ENCODE measurements at places on chromosomes 4 and X.

GRCh38 chrX:41178201-41178600 is 93.0 kb downstream of the USP9X start:
- no peak for DNase-seq

GRCh38 chrX:20522420-20522819 is 255.7 kb upstream of the RPS6KA3 start:
- DNase-seq, result no peak

DNA sequence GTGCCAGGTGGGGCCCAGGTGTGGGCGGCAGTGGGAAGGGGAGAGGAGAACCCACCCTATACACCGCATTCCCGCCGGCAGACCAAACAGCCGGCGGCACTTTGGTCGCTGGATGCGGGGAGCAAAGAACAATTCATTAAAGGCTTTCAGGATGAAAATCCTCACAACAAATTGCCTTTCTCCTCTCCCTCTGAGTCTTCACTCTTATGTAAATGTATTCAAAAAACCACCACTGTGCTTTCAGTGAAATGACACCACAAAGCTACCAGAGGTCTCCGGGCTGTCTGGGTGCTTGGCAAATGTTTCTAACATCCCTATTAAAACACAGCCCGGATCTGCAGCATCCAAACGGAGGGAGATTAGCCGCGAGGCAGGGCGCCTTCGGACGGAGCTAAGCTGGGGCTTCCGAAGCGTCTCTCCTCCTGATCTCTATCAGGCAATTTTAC is 171.8 kb upstream of the TBL1X start:
- DNase-seq, result no peak

GRCh38 chr4:5742968-5743367 is 32.0 kb downstream of the EVC start:
- DNase-seq, result no peak

DNA sequence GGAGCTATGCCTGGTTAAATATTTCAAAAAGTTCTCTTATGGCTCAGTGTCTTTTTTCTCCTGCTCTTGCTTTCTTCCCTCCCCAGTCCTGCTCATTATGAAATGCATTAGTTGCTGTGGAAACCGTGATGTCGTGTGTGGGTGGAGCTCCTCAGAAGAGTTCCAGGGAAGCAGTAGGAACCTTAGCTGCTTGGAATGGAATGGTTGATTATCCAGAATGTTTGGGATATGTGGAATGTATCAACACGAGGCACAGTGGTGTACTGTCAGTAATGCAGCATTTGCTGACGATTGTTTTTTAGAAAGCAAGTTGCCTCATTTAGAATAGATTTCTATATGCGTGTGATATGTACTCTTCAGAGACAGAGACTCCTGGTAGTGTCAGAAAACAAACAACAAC is 333.2 kb downstream of the ARHGAP10 start:
- no peak for DNase-seq

GRCh38 chr4:156958276-156959074 is 13.1 kb downstream of the PDGFC start:
- DNase-seq, result no peak

- DNase-seq, result no peak
These were observed 87.6 kb downstream of the HAUS3 start for GRCh38 chr4:2154215-2154740.

DNA sequence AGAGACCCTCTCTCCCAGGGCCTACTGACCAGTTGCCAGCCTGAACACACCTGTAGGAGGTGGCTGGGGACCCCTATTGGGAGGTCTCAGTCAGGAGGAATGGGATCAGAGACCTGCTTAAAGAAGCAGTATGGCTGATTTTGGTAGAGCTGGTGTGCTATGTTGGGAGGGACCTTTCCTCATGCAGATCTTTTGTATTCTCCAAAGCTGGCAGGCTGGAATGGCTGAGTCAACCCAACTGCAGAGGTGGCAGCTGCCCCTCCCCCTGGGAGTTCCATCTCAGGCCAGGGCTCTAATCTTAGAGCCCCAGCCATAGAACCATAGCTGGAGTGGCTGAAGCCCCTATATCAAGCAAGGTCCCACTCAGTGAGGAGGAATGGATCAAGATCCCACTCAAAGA is 279.3 kb upstream of the BMP3 start:
- DNase-seq, result no peak

- DNase-seq, result no peak
These were observed 57.5 kb upstream of the WDR1 start for GRCh38 chr4:10173754-10174749.

DNA sequence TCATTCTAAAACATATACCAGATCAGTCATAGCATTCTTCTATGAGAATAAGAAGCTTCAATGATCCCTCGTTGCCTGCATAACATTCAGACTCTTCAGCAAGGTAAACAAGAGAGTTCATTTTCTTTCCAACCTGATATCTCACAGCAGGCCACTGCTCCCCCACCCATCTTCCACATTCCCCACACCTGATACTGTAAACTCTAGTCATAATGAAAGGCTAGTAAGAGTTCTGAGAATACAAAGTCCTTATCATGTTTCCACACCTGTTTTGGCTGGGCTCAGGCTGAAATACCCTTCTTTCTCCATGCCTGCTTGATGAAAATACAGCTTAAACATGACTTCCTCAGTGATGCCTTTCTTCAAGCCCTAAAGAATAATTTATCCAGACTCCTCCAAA is 2.3 kb upstream of the AASDH start:
- DNase-seq, result no peak

DNA sequence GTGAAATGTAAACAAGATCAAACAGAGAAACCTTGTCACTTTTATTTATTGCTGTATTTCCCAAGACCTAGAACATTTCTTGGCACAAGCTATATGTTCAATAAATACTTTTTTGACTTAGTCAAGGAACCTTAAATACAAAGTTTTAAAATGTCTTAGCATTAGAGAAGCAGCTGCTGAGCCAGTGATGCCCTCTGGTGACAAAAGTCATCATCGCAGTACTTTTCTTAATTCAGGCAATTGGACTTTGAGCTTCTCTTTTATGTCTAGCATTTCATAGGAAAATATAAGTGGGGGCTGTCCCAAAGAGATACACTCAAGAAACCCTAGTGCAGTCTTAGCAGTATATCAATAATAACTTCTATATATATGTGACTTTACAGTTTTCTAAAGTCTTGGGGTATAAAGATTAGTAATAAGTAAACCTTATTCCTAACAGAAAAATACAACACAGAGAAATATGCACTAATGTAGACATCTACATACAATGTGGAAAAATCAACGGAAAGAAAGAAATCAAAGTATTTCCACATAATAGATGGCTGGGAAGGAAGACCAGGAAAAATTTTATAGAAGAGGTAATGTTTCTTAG is 118.4 kb downstream of the DTHD1 start:
- DNase-seq, result peak; percentile 48

DNA sequence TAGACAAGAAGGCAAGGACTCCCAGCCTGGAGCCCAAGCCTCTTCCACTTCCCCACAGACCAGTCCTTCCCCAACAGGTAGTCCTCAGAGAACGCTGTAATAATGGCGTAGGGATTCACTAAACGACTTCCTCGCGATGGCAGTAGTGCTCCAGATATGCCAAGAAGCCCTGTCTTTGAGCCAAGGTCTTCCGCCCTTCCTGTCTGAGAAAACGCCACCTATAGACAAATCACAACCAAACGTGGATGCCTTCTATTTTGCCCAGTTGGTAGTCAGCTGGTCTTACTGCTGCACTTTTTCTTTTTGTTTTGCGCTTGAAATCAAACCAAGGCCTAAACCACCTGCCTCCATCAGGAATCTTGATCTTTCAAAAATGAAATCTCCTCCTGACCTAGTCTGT is 203.3 kb downstream of the OR13H1 start:
- peak; percentile 73 for DNase-seq

- DNase-seq, result no peak
These were observed 225.9 kb upstream of the CASK start for GRCh38 chrX:42149281-42149680.

DNA sequence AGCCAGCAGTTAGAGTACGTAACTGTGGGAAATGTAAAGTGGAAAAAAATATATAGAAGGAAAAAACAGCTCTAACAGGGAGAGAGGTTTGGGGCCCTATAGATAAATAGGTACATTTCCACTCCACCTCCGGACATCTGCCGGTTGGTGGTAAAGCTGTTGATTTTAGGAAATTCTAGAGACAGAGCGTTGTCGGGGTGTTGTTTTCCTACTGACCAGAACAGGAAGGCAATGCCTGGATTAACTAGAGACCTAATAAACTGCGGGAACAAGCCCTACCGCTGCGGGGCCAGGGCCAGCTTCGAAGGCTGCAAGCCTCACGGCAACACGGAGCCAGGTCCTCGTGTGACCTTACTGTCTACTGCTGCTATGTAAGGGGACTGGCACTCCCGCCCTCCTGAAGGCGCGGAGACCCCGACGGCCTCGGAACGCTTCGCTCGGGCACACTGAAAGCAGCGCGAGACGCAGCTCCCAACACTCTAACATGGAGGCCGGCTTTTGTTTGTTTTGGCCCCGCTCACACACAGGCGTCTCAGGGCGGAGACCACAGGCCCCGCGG is 702 bp upstream of the CDKN2AIP start:
- peak; percentile 17 for DNase-seq

DNA sequence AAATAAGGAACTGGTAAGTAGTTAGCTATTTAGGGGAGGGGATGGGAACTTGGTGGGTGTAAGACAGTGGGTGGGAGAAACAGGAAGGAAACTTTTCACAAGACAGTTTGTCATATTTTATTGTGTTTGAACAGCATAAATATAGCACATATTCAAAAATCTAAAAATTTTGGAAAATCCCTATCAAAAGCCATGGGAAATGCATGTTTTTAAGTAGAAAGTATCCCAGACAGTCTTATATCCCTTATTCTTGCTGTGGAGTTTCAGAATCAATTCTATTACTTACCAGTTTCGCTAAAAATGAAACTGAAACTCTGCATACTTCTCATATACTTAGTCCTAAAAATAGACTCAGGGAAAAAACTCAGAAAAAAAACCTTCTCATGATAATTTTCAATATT is 22.3 kb upstream of the RASGEF1B start:
- no peak for DNase-seq

DNA sequence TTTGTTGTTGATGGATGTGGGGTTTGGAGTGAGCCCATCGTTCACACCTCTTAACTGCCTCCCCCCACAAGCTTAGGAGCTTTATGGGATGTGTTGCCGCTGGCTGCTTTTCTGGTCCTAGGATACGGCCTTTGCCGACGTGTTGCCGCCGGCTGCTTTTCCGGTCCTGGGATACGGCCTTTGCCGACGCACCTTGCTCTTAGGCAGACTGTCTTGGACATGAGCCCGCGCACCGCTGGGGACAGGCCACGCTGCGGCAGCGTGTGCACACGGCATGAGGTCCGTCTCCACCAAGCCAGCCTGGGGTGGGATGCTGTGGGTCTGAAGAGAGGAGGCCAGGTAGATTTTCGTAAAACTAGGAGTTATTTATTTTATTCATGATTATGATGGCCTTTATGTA is 14.2 kb downstream of the RGS12 start:
- no peak for DNase-seq

- no peak for DNase-seq
These were observed 242.8 kb upstream of the NDST4 start for GRCh38 chr4:115356176-115356575.

- DNase-seq, result no peak
These were observed 417.6 kb upstream of the MAOA start for GRCh38 chrX:43238461-43238945.

- DNase-seq, result no peak
These were observed 581.9 kb upstream of the PITX2 start for GRCh38 chr4:111204797-111205196.

- DNase-seq, result no peak
These were observed 3.5 kb downstream of the ZAR1 start for GRCh38 chr4:48493452-48494100.

DNA sequence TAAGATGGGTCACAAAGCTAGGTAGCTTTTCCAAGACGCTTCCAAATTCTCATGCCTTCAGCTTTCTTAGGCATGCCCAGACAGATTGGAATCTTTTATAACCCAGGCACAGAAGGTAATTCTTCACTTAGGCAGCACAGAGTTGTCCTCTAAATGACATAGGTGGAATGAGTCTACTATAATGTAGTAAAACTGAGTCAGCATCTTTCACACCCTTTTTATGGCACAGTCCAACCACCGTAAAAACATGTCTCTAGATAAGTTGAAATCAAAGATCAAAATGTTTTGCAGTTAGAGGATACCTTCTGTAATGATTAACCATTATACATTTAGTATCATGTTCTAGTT is 128.4 kb upstream of the FAT1 start:
- DNase-seq, result no peak

DNA sequence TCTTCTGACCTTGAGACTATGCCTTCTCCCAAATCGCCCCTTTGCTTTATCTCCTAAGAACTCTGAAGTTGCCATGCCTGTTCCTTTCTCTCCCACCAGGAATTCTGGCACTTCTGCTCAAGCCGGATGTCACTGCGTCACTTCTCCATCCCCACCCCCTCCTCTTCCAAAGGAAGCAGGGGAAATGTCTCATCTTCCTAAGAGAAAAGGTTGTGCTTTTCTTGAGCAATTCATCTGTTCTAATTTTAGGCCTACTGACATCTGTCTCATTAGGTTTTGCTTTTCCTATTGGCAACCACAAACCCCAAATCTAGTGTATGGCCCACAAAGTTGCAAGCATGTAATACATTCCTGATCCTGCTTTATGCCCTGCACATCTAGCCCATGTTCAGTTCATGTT is 163.1 kb upstream of the PLAC1 start:
- DNase-seq, result no peak

- DNase-seq, result peak; percentile 45
These were observed 61.9 kb upstream of the LAS1L start for GRCh38 chrX:65596270-65597034.

All from activated T-cell treated with anti-CD3 and anti-CD28 coated beads, Interleukin-2, amount 50 U/mL, for 4 hours (primary cell).